Cardiac fibroblast (primary cell): ENCODE measurements at places on chromosomes 6 and 20.
A peak's percentile ranks its signal among the peaks of the same experiment; 100 is the strongest.

- no peak for DNase-seq
Observed at GRCh38 chr20:54275359-54276111, 67.6 kb downstream of the PFDN4 start.

GRCh38 chr20:35342154-35342769 lies 50.0 kb upstream of the FAM83C start:
- DNase-seq, result peak; percentile 31

DNA sequence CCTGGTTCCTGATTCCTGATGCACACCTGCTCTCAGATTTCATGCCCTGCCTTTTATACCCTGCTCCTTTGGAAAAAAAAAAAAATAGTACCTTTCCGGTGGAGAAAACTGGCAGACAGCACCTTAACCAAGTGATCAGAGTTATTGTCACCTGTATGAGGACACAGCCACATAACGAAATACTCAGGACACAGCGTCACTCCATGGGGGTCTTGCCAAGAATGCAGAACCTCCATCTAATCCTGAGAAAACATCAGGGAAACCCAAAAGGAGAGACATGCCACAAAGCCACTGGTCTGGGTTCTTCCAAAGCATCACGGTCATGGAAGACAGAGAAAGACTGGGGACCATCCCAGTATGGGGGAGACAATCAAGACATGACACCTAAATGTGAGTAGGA lies 29.1 kb downstream of the BFSP1 start:
- no peak for DNase-seq

DNA sequence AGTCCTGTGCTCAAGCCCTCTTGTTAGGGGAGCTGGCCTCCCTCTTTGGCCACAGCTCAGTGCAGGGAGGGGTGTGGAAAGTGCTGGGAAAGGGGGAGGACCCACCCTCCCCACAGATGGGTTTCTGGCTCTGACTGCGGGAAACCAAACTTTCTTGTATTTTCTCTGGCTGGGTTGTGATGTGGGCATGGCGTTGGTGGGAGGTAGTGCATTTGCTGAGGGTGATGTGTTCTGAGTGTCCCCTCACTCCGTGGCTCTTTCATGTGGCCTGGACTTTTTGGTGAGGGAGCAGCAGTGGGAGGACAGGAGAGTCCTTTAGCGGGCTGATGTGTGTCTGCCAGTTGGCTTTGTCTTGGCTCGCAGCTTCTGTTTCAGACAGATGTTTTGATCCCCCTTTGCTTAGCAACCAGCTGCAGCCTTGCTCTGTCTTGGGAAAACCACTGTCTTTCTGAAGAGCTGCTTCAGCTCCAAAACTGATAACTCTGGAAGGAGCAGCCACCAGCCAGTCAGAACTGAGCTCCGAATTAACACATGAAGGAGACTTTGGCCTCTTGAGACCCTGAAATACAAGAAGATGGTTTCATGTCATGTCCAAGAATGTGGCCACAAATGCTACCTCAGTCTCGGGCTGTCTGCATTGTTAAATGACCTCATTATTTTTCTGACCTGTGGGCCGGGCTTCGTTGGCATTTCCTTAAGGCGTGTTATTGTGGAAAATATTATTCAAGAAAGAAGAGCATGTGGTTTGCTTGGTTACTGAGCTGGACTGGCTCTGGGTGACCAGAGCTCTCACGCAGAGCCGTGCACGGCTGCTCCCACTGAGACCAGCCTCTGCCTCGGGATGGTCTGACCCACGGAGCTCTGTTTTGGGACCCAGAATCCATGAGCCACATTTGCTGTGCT lies 21.5 kb downstream of the SYNJ2 start:
- peak; percentile 91 for DNase-seq

DNA sequence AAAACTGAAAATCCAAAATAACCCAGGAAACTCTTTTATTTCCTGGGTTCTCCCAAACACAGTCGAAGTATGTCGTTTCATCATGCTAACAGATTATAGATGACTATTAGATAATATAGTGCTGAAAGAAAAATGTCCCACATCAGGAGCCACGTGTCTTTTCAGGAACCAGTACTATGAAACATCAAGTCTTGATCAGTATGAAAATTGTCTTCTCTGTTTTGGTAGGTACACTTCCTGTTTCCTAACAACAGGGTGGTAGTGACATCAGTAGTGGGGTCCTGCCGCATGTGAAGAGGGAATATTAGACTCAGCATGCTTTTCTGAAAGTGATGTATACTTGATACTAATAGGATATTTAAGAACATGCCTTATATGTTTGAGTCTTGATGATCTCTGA lies 136.7 kb downstream of the HIVEP1 start:
- DNase-seq, result peak; percentile 13

GRCh38 chr20:48310305-48310704 lies 517.5 kb downstream of the PREX1 start:
- DNase-seq, result no peak

DNA sequence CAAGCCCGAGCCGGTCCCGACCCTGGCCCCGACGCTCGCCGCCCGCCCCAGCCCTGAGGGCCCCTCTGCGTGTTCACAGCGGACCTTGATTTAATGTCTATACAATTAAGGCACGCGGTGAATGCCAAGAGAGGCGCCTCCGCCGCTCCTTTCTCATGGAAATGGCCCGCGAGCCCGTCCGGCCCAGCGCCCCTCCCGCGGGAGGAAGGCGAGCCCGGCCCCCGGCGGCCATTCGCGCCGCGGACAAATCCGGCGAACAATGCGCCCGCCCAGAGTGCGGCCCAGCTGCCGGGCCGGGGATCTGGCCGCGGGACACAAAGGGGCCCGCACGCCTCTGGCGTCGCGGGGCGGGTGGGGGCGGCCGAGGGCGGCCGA lies 37.5 kb downstream of the YTHDF1 start:
- DNase-seq, result no peak

DNA sequence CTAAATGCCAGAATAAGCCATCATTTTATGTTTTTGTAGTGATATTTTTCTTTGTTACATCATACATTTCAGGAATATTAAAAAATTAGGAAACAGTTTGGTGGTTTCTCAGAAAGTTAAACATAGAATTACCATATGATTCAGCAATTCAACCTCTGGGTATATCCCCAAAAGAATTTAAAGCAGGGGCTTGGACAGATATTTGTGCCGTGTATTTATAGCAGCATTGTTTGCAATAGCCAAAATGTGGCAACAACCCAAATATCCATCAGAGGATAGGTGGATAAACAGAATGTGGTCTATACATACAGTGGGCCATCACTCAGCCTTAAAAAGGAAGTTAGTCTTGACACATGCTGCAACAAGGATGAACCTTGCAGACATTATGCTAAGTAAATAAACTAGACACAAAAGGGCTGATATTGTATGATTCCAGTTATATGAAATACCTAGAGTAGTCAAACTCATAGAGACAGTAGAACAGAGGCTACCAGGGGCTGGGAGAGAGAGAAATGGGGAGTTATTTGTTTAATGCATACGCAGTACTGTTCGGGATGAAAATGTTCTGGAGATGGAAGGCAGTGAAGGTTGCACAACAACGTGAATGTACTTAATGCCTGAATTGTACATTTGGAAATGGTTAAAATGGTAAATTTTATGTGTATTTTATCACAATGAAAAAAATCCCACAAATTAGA lies 18.9 kb upstream of the TRAF3IP2 start:
- DNase-seq, result peak; percentile 47

- peak; percentile 51 for DNase-seq
Observed at GRCh38 chr6:422433-423054, 31.0 kb downstream of the IRF4 start.
